ENCODE measurements at places on chromosomes 3 and 15. TPM values are rescaled to one million over a fixed set of nuclear protein-coding genes. Genes with fewer than 3 reads are reported as not detected.

Gene TUSC2
- total RNA-seq = 14.1 TPM

Gene CADPS
- not detected for total RNA-seq

Gene VWA5B2
- not detected for total RNA-seq

Gene GOLGA6L6
- not detected for total RNA-seq

GRCh38 chr3:41180396-41180795 lies 18.9 kb upstream of the CTNNB1 start:
- no peak for DNase-seq

Data from activated naive CD4-positive, alpha-beta T cell treated with anti-CD3 and anti-CD28 coated beads for 36 hours (primary cell).